ENCODE measurements at places on chromosomes 6 and 20.

- no peak for DNase-seq
Measured at GRCh38 chr20:14497004-14497403, 159.6 kb upstream of the FLRT3 start.

DNA sequence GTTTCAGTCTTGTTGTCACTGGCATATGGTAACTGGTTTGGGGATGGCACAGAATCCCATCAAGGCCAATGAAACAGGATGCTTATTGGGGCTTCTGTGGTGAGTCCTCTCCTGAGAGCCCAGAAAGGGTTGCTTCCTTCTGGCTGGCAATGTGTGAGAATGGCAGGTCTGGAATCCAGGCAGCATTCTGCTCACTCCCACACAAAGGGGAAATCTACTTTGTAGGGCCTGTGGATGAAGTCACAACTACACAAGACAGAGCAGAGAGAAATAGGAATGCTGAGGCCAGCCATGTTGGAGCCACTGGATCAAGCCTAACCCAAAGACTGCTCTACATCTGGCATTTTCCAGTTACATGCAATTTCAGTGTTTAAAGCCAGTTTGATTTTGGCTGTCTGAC is 15.7 kb downstream of the PLAGL2 start:
- no peak for DNase-seq

GRCh38 chr6:147438758-147439528 is 69.5 kb upstream of the SAMD5 start:
- DNase-seq: no peak

DNA sequence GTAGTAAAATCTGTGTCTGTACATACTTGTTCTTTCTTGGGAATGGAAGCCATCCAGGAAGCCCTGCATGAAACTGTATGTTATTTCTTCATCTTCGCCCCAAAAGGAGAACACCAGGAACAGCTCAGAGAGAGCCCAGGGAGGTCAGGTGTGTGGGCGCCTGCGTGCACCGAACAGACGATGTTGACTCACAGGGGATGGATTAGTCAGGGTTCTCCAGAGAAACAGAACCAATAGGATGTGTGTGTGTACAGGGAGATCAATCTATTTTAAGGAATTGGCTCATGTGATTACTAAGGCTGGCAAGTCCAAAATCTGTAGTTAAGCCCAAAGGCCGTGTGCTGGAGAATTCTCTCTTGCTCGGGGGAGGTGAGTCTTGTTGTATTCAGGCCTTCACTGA is 45.7 kb downstream of the RNASET2 start:
- no peak for DNase-seq

DNA sequence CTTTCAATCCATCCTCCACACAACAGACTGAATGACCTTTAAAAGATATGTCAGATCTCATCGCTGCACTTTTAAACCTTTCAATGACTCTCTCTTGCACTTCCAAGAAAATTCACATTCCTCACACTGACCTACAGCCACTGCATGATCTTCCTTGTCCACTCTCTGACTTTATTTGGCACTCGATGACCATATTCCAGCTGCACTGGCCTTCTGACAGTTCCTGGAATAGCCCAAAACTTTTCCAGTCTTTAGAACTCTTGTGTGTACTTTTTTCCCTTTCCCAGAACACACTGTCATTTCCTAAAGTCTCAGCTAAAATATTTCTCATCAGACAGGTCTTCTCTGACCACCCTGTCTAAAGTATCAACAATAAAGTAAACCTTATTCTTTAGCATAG is 174.6 kb downstream of the ADGRG6 start:
- no peak for DNase-seq

DNA sequence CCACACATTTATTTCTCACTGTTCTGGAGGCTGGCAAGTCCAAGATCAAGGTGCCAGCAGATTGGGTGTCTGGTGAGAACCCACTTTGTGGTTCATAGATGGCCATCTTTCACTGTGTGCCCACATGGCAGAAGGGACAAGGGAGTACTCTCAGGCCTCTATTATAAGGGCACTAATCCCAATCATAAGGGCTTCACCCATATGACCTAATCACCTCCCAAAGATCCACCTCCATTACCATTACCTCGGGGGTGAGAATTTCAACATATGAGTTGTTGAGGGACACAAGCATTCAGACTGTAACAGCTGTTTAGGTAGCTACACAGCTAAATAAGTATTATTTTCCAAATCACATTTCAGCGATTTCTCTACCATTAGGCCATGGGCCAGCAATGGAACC is 2.5 kb upstream of the PRND start:
- DNase-seq: no peak

GRCh38 chr20:51995551-51995951 is 193.2 kb upstream of the SALL4 start:
- no peak for DNase-seq

GRCh38 chr20:46850416-46850815 is 44.2 kb upstream of the EYA2 start:
- DNase-seq: no peak

- no peak for DNase-seq
Measured at GRCh38 chr20:4267242-4267641, 251.9 kb upstream of the RNF24 start.

DNA sequence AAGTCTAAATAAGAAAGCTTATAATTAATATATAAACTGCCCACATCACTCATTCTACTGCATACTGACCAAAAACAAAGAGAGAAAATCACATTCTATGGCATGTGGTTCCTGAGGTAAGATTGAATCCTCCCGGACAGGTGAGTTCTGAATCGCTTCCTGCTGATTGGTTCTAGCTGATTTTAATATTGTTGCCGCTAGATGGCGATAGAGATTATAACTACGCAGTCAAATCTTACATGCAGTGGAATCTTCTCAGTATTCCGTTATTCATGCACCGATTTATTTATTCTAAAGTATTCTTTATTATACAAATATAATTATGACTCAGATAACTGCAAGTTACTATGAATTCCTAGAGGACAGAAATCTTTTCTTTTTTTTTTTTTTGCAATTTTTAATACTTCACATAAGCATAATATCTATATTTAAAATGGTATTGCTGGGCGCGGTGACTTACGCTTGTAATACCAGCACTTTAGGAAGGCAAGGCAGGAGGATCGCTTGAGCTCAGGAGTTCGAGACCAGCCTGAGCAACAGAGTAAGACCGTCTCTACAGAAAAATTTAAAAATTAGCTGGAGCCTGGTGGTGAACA is 24.2 kb upstream of the TMX4 start:
- DNase-seq: no peak

DNA sequence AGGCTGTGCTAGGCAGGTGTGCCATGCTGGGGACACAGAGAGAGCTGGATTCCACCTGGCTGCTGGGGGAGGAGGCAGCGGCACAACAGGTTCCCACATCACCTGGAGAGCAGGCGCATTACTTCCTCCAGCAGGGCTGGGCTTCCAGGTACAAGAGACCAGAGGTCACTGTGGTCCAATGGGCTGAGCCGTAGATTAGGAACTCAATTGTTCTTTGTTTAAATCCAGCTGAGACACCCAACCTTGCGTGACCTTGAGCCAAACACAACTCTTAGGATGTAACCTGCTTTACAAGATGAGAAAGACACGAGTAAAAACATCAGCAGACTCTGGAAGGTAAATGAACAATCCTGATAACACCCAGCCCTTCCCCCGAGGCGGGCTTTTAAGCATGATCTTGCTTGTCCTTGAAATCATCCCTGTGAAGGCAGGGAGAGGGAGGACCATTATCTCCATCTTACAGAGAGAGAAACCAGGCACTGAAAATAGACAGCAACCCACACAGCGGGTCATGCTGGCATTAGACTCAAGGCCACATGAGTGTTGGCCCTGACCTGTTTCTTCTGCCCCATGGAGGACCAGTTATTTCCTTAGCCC is 216.5 kb upstream of the RREB1 start:
- DNase-seq: no peak

GRCh38 chr6:27608916-27609883 is 136.3 kb upstream of the ZNF184 start:
- DNase-seq: no peak

DNA sequence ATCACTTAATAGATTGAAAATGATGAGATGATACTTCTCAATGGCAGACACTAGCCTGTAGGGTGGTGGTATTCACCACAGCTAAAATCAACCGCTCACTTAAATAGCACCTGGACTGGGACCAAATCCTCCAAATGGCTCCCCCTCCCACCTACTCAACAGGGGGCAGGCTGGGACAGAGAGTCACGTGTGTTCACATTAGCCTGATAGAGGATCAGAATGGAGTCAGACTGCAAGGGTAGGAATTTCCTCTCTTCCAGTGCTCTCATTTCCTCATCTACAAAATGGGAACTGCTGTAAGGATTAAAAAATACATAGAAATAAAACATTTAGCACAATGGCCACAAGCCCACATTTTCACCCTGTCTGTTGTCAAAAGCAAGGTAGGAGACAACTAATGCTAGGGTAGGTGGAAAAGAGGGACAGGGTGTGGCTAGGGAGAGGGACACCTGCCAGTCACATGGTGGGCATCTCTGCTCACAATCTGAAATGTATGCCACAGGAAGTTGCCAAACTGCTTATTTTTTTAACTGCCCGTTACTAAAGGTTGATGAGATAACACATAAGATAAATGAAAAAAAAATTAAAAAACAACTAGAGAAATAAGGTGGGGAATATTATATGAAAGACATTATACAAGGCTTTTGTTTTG is 55.3 kb downstream of the BACH2 start:
- DNase-seq: peak; percentile 29

DNA sequence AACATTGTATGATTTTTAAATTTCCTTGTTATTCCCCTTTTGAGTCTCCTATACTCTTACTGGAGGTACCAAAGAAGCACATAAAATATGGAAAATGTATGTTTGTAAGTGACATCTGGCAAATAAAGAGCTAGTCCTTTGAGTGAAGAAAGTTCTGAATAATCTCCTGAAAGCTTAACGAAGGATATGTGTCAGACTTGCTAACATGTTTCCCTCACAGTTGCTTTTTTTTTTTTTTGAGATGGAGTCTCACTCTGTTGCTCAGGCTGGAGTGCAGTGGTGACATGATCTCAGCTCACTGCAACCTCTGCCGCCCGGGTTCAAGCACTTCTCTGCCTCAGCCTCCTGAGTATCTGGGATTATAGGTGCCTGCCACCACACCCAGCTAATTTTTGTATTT is 63.6 kb downstream of the STK4 start:
- no peak for DNase-seq

- DNase-seq: no peak
Measured at GRCh38 chr20:8183526-8183925, 51.5 kb downstream of the PLCB1 start.

- no peak for DNase-seq
Measured at GRCh38 chr6:106143665-106144064, 57.5 kb downstream of the PRDM1 start.

DNA sequence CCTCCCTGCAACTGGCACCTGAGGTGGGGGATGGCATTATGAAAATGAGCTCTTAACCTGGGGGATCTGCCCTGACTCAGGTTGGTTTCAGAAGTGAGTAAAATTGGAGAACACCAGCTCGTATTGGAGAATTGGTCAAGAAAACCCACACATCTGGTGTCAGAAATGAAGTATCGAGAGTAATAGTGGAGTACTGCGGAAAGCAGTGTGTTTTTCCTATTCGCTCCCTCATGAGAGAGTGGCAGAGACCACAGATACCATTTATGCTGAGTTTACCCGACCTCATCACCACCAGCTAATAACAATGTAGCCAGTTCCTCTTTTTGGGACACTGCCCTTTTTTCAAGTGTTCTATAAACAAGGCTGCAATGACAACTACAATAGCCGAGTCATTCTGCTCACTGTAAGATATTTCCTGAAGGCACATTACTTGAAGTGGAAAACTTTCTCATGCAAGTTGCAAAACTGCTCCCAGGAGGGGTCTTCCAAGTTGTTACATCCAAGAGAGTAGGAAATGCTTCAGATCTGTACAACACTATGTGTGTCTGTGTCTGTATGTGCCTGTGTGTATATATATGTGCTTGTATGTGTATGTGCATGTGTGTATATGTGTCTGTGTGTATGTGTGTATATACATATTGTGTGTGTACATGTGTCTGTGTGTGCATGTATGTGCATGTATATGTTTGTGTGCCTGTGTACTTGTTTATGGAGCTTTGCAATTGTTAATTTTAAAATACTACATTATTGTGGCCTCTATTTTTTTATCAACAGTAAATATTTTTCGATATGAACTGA is 106.0 kb upstream of the CST7 start:
- no peak for DNase-seq

- no peak for DNase-seq
Measured at GRCh38 chr6:29764422-29765196, 41.4 kb downstream of the HLA-F start.

DNA sequence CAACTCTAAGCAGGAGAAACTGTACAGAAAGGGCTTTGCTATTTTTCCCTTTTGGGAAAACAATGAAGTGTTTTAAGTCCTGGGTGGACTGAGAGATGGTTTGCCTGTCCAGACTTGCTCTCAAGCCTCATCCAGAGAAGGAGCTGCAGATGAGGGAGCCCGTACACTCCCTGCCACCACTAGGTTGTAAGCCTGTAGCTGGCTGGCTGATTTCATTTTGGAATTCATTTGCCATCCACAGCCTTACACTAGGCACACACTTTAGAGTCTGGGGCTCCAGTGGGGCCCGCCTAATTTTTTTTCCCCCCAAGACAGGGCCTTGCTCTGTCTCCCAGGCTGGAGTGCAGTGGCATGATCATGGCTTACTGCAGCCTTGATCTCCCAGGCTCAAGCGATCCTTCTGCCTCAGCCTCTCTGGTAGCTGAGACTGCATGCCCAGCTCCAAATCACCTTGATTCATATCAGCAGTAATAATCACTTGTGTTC is 28.4 kb downstream of the POFUT1 start:
- DNase-seq: no peak

GRCh38 chr6:46509063-46509462 is 17.8 kb upstream of the RCAN2 start:
- DNase-seq: no peak

GRCh38 chr6:39803872-39804271 is 11.7 kb downstream of the DAAM2 start:
- DNase-seq: no peak

- DNase-seq: no peak
Measured at GRCh38 chr6:80535914-80536565, 429.6 kb downstream of the BCKDHB start.

DNA sequence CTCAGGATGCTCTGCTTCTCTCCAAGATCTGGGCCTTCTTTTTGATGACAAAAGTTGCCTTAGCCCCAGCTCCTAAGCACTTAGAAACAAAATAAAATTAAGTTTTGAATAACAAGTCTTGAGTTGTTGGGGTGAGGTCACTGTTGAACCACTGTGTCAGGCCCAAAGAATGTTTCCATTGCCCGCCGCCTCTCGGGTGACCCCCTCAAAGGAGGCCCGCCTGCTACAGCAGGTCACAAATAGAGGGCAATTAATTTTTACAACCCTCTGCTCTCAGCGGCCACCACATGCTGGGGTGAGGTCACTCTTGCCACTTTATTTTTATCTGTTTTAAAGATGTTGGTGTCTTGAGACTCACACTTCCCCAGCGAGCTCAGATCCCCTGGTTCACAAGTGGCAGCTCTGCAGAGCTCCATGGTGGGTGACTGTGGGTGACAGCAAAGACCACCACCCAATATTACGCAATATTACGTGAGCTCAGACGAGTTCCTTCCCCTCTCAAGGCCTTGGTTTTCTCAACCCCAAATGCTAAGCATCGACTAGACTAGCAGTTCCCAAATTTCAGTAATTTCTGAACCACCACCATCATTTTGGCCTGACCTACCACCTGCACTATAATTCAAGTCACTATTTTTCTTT is 247.7 kb upstream of the PMEPA1 start:
- no peak for DNase-seq

Measured in CD4-positive, alpha-beta T cell (primary cell).